NCI-H1092 treated with DMSO at 0.1 percent for 48 hours (cell line): ENCODE measurements at places on chromosomes 16 and 17.

DNA sequence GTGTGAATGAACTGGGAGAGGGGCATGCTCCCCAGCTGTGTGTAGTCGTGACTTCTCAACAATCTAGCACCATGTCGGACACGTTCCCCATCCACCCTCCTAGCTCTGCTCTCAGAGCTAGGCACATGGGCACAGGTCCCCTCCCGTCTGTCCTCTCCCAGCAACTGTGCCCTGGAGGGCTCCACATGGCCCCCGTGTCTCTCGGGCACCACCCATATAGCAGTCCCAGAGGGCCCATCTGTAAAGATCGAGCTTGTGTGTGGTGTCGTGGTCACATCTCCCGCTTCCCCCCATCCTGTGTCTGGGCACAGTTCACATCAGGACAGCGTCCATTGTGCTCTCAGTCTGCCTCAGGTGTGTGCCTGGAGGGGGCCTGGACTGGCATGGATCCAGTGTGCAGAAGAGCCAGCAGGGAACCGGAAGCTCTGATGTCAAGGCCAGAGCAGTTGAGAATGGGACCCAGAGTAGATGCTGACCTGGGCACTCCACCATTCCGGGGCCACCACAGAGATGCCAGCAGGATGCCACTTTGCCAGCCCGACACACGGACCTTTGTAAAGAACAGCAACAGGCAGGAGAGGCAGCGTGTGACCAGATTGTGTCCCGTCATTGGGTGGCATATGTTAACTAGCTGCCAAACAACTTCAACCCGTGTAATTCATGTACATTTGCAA, 55.7 kb downstream of the MARF1 start:
- no peak for DNase-seq

DNA sequence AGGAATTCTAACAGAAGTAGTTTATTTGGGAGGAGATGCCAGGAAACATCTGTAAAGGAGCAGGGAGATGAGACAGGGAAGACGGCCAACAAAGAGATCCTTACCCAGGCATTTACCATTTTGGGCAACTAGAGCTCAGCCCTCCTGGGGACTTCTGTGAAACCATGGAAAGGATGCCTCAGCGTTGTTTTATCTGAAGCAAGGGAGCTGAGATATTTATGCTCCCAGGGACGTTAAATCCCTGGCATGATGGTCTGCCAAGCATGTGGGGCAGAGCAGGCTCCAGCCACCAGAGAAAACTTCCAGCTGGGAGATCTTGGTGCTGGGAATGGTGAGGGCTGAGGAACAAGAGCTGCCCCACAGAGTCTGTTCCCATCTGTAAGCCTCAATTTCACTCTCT, 114.8 kb upstream of the FOXF1 start:
- DNase-seq: no peak

DNA sequence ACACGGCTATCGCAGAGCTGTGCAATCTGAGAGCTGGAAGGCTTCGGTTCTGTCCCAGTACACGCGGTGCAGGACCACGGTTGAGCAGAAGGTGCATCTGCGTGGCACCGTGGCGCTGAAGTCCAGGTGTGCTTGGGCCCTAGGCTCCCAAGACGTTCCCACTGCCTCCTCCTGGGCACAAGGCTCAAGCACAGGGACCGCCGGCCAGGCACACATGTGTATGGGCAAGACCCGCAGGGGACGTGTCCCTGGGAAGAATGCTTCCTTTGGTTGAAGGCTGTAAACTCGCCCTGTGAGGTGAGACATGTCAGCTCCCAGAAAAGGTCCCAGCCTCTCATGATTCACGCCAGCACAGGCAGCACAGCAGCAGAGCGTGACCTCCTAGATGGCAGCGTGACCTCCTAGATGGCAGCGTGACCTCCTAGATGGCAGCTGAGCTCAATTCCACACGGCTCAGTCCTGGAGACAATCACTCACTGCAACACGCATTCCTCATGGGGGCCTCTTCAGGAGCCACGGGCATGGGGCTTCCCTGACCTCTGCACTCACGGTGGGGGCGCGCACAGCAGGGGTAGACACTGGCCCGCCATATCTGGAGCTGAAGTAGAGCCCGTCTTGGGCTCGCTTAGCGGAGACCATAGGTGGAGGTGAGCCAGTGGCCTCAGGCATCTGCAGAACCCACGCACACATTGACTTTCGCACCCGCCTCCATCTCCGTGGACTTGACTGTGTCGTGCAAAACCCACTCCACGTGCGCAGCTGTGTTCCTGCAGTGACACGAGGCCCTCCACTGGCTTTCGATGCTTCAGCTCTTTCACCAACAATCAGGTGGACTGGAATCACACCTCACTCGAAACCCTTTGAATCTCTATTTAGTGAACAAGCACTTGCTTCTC, 85.0 kb upstream of the CHMP6 start:
- no peak for DNase-seq

DNA sequence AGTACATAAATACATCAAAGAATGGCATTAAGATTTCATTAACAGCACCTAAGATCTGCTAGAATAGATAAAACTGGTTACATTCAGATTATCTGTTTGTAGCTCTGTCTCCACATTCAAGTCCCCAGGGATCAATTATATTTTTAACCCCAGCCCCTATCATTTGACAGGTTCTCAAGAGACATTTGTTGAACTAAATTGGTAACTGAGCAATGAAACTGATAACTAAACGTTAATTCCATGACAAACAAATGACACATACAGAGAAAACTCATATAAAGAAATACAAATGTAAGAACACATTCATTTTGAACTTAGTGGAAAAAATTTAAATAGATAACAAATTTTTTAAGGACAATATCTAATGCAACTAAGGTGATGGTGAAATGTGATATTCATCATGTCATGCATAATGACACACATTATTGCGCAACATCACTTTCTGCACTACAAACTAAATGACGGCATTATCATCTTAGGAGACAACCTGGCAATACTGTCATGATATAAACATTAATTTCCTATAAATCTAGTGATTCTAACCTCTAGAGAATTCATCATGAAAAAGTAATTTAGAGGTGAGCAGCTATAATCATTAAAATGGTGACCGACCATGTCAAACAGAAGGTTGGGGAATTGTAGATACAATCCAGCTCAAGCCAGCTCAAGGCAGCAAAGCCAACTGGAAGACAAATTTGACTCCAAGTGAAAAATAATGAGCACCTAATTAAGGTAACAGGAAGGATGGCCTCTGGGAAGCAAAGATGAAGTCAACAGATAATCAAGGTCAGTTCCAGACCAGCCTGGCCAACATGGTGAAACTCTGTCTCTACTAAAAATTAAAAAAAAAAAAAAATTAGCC, 9.5 kb downstream of the ARHGAP17 start:
- DNase-seq: no peak

- DNase-seq: no peak
Measured at GRCh38 chr16:74700116-74700437, 585 bp downstream of the MLKL start.

DNA sequence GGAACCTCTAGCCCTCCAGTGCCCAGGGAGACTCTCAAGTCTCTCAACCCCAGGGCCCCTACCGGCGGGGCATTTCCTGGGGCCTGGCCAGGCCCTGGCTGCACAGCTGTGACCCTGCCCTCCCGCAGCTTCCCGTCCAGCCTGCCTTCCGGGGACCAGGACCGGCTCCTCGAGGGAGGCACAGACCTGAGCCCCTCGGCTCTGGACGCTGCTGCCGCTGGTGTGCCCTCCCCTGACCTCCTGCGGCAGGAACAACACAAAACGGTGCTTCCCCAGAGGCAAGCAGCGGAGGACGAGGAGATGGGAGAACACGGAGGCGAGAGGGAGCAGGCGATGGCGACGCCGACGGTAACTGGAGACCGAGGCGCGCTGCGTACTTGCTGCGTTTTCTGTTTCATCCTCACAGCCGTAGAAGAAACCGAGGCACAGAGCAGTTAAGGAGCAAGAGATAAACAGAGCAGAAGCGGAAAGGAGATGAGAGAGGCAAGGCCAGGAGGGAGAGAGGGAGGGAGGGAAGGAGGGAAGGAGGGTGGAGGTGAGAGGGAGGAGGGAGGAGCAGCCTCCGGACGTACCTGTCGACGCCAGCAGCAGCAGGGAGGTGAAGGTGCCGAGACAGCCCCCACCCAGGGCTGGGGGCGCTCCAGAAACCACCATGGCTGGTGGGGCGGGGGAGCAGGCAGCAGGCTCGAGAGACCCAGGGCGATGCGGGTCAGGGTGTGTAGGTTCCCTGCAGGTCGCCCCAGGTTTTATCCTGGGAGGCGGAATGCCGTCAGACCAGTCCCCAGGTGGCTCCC, at the start of gene PRSS22:
TSS of gene PRSS22 (minus strand) at position 720 of the 794 bp plus-strand sequence. CDS start at position 654, 66 bp downstream.
- DNase-seq: no peak
